ENCODE measurements at places on chromosomes 5 and 9.

DNA sequence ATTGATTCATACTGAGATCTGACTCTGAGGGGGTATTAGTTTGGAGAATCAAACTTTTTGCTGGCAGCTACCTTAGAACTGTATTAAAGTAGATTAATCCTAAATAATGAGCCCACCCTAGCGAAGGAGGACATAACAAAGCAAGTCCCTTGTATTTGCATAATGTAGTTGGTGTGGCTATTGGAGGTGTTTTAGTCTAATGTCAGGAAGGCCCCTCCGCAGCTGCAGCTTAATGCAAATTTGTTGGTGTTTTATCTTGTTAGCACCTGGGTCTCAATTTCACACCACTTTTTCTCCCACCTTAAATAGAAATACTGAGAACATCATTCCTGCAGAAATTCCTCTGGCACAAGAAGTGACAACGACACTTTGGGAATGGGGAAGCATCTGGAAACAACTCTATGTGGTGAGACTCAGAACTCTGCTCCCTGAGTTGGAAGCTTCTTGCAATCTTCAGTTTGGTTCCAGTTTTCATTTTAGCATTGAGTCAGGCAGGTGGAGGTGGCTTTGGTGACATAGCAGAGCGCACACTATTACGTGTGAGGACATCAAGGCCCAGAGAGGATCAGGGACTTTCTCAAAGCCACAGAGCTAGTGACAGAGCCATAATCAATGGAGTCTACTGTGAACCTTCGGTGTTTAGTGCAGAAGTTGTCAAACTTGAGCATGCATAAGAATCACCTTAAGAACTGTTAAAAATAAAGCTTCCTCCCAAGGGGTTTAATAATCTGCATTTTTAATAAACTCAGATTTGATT is 33.9 kb downstream of the DOCK2 start:
- no peak for DNase-seq

DNA sequence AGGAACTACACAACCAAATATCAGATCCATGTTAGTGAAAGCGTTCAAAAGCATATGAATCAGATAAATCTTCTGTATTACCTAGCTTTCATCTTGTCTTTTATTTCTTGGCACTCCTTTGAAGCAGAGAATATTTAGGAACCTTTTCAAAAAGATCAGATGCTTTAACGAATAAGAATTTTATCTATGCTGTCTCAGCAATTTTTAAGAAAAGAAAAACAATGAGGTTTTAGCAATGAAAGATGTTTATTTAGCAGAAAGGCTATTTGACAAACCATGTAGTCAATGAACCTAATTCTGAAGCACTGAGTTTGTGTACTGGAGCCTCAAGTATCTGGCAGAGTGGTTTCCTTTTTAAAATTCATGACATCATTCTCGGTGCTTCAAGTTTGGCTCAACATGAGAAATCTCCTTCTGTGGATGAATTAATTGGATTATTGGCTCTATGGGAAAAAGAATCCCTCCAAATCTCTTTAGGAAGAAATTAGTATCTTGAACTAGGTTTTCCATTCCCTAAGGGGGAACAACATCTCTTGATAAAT is 534.7 kb downstream of the CAAP1 start:
- DNase-seq = no peak

GRCh38 chr9:133968966-133969617 is 23.0 kb downstream of the VAV2 start:
- DNase-seq = no peak

DNA sequence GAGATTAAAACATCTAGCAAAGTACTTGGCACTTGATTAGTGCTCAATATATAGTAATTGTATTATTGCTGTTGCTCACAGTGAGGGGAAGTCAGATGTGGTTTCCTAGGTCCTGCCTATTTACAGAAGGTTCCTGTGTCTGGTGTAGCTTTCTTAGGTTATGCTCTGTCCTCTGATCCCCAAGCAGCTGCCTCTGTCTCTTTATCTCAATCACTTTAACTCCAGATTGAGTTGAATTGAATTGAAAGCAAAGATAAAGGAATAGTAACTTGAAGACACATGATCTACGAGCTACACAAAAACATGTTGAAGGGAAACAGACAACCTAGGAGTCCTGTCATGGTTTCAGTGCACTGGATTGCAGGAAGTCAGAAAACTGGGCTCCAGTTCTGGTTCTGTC is 113.9 kb upstream of the ADAMTSL1 start:
- DNase-seq = no peak

DNA sequence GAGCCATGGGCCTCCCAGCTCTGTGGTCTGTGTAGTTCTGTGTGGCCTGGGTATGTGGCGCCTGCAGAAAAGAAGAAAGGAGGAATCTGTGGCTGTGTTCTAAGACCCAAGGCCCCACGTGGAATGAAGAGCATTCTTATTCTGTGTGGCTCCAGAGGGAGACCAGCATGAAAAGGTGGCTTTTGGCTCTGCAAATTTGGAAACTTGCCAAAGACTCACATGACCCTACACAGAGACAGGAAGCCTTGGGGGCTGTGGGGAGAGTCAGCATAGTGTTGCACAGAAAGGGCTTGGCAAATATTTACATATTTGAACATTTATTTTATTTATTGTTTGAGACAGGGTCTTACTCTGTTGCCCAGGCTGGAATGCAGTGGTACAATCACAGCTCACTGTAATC is 193.3 kb downstream of the TMEM38B start:
- no peak for DNase-seq

- no peak for DNase-seq
Measured at GRCh38 chr5:173954671-173955521, 34.1 kb upstream of the C5orf47 start.

DNA sequence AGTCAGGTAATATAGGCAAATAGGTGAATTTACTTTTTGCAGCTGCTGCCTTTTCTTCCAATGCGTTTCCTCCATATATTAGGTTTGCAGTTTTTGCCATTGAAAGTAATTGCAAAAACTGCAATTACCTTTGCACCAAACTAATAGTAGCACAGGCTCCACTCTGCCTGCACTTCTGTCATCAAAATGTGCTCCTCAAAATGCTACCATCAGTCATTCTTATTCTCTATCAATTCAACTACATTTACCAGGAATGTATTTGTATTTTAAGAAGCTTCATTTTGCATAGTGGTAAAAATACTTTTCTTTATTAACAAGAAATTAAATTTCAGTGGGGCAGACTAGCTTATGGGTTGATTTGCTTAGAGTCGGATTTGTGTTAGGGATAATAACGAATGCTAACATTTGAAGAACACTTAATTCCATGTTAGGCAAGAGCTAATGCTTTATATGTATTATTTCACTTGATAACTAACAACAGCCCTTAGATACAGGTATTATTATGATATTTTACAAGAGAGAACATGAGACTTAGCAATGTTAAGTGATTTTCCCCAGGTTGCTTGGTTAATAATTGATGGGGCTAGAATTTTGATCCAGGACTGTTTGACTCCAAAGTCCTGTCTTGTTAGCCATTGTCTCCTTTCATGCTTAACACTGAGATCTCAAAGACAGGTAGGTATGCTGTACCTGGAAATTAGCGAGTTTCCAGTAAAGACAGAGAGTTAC is 300.4 kb downstream of the MAN2A1 start:
- no peak for DNase-seq

DNA sequence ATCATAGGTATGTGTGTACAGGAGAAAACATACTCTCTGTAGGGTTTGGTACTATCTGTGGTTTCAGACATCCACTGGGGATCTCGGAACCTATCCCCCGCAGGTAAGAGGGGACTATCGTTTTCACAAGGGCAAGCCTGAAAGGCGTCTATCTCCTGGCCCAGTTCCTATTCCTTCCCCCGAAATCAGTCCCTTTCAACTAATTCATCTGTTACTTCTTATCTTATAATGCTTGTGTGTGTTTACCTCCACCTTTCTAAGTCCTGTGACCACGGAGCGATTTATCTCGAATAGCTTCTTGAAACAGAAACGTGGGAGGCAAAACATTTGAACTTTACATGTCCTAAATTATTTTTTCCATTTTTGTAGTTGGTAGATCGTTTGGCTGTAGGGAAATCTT is 11.4 kb downstream of the ABO start:
- DNase-seq = no peak

DNA sequence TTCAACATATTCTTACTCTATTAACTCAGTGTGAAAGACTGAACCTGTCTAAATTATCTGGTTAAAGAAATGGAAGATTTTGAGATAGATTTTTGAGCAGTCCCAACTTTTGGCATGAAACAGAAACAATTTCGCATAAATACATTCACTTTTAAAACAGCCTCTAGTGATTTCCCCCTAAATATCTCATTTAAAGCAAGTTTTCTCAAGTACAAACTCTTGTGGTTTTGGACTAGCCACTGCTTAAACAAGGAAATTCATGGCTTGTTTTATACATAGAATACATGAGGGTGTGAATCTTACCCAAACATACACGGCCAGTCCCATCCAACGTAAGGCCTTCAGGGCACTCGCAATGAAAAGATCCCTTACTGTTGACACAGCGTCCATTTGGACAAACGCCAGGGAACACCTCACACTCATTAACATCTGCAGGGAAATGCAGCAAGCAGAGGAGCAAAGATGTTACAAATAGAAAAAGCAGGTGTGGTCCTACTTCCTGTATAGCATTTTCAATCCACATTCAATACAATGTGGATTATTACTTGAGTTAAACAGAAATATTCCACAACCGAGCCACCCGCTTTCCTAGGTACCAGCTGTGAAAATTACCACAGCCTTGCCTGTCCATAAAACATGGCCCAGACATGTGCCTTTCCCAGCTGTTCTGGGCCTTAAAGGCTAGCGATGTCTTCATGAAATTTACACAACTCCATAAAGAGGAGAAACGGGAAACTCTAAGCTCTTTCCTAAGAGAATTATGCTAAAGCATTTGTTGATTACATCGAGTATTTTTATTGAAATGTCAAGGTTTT is 188.8 kb downstream of the FBN2 start:
- no peak for DNase-seq

DNA sequence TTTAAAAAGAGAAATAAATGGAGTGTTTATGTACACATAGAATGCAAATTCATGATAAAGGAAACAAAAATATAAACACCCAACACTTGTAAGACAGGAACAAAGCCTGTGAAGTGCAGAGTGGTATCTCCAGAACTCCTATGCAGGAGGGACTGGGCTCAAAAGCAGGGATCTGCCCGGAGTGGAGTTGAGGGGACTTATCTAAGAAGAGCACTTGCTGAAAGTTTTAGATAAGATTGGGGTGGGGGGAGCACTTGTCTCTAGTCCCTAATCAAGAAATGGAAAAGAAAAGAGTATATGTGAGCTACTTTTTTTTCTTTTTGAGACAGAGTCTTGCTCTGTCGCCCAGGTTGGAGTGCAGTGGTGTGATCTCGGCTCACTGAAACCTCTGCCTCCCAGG is 840.4 kb downstream of the MAT2B start:
- no peak for DNase-seq

- DNase-seq = no peak
Measured at GRCh38 chr5:17477043-17477442, 21.0 kb upstream of the TAF11L2 start.

DNA sequence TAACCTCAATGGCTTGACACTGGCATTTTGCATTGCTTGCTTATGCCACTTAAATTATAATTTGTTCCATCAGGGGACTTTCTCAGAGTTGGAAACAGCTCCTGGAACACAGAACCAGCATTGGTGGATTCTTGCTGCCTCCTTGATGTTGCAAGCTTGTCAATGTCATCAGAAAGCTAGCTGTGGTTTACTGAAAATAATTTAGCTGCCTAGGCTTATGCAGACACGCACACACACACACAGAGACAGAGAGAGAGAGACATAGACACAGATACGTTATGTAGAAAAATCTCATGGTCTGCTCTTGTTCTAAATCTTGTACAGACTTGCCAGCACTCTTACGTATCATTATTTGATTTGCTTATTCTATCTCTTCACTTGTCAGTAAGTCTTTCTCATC is 78.0 kb downstream of the HMHB1 start:
- no peak for DNase-seq

GRCh38 chr9:69019808-69020207 is 5.9 kb upstream of the PRKACG start:
- DNase-seq = no peak

DNA sequence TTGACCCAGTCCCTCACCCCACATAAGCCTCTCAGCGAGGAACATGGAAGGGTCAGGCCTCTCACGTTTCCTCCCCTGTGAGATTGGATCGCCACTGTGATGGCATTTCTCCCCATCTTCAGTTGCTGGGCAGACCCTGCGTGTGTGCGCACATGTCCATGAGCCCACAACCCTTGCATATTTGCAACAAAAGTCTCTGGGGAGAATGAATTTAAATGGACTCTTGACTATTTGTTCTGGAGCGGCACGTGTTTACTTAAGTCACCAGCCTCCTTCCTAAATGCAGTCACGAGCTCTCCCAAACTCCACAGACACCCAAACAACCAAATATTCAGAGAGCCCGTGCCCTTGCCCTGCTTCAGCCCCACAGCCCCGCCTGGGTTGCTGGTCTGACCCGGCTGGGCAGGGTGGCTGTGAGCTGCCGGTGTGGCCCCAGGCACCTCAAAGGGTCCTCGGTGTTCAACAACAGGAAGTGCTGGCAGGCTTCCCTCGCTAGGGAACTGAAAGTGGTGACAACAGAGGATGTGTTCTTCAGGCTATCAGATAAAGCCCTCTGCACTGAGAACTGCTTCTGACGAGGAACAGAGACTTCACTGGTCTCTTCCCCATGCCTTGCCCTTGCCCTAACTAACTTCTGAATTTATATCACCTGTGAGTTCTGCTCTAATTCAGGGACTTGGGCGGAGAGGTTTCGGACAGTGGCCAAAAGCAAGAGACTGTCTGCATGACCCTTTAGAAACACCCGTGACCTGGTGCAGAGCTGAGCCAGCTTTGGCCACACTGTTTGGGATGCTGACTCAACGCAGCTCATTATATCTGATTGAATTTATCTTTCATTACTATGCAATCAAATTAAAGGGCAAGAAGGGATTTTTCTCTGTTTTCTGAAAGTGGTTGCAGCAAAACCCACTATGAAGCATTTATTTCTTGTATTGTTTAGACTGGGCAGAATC is 19.2 kb upstream of the CD180 start:
- no peak for DNase-seq

- DNase-seq = no peak
Measured at GRCh38 chr5:14295610-14296009, 152.5 kb downstream of the TRIO start.

- DNase-seq = no peak
Measured at GRCh38 chr5:29162297-29162696, 2031.2 kb upstream of the CDH6 start.

GRCh38 chr9:69056191-69056815 is 20.8 kb downstream of the FXN start:
- DNase-seq = no peak

GRCh38 chr9:84504360-84504759 is 163.8 kb upstream of the SLC28A3 start:
- no peak for DNase-seq

GRCh38 chr5:11590475-11590874 is 313.8 kb downstream of the CTNND2 start:
- DNase-seq = no peak

GRCh38 chr9:89311346-89312221 is 589 bp downstream of the CKS2 start:
- DNase-seq = no peak

Measured in stimulated activated CD4-positive, alpha-beta T cell treated with anti-CD3 and anti-CD28 coated beads, Interleukin-1b, Interleukin-23, amount 100 ng/mL, for 24 hours (primary cell).